Cardiac muscle cell (in vitro differentiated cells and primary cell): ENCODE measurements at places on chromosomes 6 and 20.
A peak's percentile ranks its signal among the peaks of the same experiment; 100 is the strongest.

- DNase-seq, result peak; percentile 68
Measured at GRCh38 chr6:151054306-151054705, 185.5 kb upstream of the AKAP12 start.

DNA sequence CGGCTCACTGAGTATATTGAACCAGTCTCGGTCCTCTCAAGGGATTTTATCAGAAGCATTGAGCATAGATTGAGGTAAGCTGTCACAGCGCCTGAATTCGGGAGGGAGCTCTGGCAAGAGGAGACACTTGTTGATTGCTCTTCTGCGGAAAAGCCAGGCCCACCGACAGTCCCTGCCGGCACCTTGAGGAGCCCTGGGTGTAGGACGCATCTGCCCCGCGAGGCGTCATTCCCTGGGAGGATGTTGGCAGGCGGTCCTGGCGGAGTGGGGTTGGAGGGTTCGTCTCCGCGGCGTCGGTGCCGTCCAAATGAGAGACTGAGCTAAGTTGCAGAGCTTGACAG lies 843 bp downstream of the FBXO9 start:
- DNase-seq, result peak; percentile 35

- DNase-seq, result peak; percentile 78
Measured at GRCh38 chr6:63560801-63561287, 11.4 kb upstream of the LOC128125822 start.

GRCh38 chr20:50017576-50018248 lies 34.9 kb downstream of the SNAI1 start:
- no peak for DNase-seq

- no peak for DNase-seq
Measured at GRCh38 chr6:127618729-127619128, 41.8 kb downstream of the C6orf58 start.

GRCh38 chr20:20594171-20594530 lies 118.3 kb downstream of the RALGAPA2 start:
- DNase-seq, result no peak

DNA sequence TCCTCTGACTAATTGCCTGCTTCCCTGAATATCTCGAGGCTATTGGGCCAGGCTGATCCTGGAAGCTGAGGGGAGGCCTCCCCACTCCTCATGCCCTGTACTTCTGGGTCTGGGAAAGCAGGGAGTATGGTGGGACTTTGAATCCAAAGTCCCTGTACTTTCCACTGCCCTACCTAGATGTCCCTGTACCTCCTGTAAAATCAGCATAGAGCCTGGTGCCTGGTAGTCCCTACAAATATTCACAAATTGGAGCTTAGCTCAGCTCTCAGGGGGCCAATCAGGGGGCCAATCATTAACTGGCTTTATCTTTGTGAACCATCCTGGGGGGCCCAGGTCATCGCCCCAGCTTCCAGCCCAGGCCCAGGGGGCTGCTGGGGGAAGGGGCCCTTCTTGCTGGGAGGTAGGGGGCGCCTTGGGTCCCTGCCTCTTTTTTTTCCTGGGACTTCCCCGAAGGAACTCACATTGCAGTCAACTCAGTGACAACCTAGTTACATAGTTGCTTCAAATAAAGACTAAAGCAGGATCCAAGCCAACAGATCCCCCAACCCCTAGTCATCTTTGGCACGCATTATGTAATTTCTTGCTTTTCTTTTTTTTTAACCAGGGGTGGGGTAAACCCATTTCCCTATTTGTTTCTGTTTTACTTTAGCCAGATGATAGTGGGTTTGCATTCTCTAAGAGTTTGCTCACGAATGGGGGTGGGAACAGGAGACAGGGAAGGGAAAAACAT lies 6.9 kb upstream of the VEGFA start:
- DNase-seq, result no peak

DNA sequence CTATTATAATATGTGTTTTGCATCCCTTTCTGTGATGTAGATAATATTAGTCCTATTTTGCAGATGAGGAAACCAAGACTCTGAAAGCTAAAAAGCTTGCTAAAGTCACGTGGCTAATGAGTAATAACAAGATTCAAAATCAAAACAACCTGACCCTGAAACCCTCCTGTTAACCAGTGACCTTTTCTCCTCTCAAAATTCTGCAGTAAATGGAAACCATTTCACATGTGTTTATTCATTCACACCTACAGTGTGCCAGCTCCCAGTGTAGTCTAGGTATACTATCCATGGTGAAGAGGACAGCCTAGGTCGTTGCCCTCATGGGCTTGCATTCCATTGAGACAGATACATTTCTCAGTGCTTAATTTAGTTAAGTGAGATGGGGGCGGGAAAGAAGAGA lies 30.6 kb upstream of the PHACTR2 start:
- DNase-seq, result no peak

DNA sequence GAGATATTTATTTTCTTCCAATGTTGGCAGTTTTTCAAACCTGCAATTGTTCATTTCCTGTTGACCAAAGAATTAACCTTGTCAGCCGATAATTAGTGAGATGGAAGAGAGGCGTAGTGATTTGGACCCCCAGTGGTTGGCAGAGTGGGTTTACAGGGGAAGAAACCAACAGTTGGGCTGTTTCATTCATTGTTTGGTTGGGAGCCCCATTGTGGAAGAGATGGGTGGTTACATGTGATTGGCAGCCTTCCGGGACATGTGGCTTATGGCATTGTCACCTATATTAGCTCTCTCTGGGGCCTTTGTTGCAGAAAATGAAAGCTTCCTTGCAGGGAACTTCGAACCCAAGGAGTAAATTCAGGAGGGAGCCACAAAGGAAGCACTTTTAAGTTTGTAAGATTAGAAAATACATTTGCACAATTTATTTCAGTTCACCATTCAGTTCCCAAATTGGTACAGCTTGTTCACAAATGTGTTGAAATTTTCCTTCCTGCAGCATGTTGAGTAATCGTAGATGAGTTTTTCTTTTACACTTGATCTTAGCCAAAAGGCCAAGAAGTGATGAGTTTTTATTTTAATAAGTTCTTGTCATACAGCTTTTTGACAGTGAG lies 50.3 kb upstream of the CDKAL1 start:
- peak; percentile 65 for DNase-seq

DNA sequence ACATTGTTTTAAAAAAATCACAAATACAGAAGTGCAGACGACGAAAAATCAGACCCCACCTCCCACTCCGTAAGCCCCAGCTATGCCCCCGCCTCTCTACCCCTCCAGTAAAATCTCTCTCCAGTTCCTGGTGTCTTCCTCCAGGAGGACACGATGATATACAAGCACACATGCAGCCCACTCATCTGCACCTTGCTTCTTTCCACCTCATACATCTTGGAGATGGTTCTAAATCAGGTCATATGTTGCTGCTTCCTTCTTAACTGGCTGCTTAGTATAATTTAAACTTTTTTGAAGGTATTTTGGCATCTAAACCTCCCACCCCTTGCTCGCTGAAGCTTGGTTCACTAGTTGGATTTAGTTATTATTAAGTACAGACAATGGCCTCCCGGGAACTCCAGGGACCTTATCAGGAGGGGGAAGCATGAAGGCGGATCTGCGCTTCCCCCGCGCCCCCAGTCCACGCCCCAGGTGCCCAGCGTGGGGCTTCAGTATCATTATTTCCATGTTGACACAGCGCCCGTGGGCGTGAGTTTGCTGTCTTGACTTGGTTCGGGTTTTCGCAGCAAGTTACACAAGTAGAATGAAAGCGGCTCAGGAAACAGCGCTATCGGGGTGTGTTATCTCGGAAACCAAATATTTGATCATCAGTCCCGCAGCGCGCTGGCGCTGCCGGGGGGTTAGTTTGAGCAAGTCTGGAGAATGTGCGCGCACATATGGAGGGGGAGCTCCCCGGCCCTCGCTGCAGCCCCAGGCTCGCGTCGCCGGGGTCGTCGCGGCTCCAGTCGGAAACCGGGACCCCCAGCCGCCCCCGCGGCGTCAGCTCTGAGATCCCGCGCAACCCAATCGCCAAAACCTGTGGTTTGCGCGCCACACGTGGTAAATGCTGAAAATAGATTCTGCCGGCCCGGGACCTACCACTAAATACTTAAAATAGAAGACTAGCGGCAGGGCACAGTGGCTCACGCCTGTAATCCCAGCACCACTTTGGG lies 2.3 kb downstream of the BMP7 start:
- no peak for DNase-seq

- no peak for DNase-seq
Measured at GRCh38 chr6:53299331-53300005, 49.3 kb downstream of the ELOVL5 start.

- no peak for DNase-seq
Measured at GRCh38 chr6:43913375-43914271, 143.6 kb downstream of the VEGFA start.

DNA sequence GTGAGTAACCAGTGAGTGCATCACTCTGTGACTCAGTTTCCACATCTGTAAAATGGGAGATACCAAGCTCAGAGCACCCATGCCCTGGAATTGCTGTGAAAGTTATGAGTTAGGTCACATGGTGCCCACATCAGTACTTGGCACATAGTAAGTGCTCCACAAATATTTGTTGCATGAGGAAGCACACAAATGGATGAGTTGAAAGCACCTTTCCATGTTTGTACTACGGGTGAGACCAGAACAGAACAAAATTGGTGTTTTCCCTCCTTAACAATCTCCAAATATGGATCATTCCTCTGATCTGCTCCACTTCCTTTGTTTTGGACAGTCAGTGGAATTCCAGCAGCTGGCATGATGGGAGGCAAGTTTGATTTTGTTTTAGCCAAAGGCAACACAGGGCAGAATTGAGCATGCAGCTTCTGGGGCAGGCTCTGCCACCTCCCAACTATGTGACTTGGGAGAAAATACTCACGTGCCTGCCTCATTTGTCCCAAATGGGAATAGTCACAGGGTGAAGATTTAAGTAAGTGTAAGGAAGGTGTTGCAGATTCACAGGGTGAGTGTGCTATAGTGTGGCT lies 503.7 kb upstream of the SULF2 start:
- no peak for DNase-seq

DNA sequence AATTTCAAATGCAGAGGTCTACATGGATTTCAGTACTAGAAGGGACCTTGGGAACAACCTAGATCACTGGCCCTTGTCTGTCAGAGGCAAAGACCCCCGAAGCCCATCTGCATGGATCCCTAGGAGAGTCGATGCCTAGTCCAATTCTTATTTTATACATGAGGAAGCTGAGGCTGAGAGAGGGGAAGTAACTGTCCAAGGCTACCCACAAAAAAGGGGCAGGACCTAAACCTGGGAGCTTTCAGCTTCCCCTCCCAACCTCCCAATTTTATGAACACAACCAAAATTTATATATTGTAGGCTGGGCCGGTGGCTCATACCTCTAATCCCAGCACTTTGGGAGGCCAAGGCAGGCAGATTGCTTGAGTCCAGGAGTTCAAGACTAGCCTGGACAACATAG lies 73.2 kb downstream of the TRERF1 start:
- no peak for DNase-seq
